COR-L47 (cell line): ENCODE measurements at places on chromosomes 2 and 18.

DNA sequence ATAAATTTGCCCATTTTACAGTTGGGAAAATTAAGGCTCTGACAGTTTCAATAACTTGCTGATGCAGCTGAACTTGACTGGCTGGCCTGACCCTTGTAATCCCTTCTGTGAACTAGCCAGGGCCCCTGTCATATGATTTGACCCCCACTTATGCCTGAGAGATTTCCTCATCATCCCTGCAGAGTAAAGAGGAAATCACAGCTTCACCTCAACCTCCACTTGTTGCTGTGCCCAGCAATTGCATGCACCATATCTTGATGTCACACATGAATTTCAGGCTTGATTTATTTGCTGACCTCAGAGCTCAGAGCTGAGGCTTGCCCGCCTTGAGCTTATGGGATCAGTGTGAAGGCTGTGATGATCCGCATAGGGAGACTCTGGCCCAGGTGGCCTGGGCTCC is 108.1 kb downstream of the ACOXL start:
- DNase-seq: no peak

DNA sequence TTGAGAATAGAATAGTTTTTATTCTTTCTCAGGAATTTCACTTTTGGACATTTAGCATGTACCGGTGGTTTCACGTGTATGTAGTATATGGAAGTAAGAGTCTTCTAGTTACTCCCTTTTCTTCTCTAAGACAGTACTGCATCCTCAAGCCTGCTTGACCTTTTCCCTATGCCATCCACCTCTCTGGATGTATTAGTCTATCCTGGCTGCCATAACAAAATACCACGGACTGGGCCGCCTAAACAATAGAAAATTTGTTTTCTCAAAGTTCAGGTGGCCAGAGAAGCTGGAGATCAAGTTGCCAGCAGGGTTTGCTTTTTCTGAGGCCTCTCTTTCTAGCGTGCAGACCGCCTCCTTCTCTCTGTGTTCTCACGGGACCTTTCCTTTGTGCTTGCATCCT is 1.3 kb upstream of the CMPK2 start:
- no peak for DNase-seq

- no peak for DNase-seq
Observed at GRCh38 chr2:163944347-163944737, 208.5 kb upstream of the FIGN start.

- DNase-seq: no peak
Observed at GRCh38 chr2:46534589-46534988, 55.2 kb downstream of the TMEM247 start.

- no peak for DNase-seq
Observed at GRCh38 chr2:75146606-75147332, 52.6 kb downstream of the TACR1 start.
